ENCODE measurements at places on chromosomes 1 and 21.

DNA sequence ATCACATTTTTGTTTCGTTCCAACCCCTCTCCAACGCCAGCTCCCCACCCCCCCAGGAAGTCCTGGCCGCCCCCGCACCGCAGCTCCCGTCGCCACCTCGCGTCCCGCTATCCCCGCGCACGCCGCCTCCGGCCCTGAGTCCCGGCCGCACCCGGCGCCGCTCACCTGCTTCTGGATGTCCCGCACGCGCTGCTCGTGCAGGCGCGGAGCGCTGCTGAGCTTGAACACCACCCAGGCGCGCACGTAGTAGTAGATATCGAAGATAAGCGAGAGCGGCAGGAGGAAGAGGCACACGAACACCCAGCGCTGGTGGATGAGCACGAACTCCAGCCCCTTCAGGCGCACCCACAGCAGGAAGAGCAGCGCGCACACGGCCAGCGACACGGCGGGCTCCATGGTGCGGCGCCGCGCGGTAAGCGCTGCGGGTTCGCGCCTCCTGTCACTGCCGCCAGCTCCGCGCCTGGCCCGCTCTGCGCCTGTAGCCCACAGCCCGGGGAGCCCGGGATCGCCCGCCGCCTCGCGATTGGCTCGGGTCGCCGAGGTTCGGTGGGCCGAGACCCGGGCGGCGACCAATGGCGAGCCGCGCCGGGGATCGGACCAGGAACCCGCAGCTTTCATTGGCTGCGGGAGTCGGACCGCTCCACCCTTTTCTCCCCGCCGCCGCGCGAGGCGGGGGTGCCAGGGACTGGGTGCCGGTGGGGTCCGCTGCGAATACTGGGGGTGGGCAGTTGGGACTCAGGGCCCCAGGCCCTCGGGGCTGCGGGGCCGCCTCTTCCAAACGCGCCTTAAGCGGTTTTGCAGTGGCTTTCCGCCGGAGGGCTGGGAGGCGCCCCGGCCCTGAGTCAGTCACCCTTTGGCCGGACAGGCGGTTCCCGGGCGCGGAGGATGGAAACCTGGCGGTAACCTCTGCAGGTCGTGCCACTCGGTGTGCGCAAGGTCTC lies at the start of gene DHCR24:
Gene DHCR24 (minus strand): TSS at position 472 of the 941 bp plus-strand sequence. CDS start 76 bp downstream, at position 396.
- DNase-seq = peak; percentile 76

DNA sequence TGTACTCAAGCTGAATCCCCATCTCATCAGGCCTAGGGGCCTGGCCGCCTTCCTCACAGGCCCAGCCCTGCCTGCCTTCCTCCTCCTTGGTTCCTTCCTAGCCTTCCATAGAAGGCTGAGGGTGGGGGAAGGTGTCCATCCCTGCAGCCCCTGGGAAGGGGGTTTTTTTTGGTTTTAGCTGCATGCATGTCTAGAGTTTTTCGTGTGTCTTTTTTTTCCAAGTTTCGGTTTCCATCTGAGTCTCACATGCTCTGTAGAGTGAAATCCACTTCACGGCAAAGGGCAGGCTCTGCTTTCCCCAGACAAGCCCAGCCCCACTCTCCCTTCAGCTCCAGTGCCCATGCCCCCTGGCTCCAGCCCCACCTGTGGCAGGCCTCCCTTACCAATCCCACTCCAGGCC lies 32.1 kb downstream of the GRHL3 start:
- no peak for DNase-seq

GRCh38 chr1:180925471-180926051 lies 12.9 kb downstream of the KIAA1614 start:
- DNase-seq = no peak

DNA sequence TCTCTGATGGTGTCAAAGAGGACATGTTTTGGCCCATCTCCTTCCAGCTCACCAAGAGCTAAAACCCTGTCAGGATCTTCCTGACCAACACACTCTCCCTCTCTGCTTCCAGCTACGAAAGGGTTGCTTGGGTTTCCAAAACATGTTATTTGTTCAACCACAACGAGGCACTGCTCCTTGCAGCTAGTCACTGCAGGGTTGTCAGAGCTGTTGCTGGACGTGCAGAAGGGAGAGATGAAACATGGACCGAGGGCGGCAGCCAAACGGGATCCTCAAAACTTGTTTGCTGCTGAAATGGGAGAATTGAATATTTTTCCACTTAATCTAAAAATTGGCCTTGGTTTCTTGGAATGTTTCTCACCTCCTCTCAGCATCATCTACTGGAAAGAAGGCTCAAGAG lies 12.4 kb downstream of the ZBTB18 start:
- DNase-seq = no peak
